ENCODE measurements at places on chromosomes 7 and 10.

- DNase-seq, result no peak
These were observed 648.3 kb downstream of the TNS3 start for GRCh38 chr7:46933596-46933995.

- no peak for DNase-seq
These were observed 28.3 kb downstream of the PPP1R3A start for GRCh38 chr7:113890331-113891030.

DNA sequence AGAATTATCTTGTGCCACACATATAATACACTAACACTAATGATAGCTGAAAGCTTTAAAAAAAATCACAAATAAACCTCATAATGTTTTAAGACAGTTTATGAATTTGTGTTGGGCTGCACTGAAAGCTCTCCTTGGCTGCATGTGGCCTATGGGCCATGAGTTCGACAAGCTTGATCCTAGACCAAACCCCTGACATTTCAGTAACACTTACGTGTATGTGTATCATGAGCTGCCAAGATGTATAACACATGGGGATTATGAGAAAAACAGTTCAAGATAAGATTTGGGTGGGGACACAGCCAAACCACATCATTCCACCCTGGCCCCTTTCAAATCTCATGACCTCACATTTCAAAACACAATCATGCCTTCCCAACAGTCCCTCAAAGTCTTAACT lies 823.8 kb downstream of the PCDH15 start:
- no peak for DNase-seq

GRCh38 chr7:116280803-116281202 lies 70.5 kb downstream of the TES start:
- no peak for DNase-seq

DNA sequence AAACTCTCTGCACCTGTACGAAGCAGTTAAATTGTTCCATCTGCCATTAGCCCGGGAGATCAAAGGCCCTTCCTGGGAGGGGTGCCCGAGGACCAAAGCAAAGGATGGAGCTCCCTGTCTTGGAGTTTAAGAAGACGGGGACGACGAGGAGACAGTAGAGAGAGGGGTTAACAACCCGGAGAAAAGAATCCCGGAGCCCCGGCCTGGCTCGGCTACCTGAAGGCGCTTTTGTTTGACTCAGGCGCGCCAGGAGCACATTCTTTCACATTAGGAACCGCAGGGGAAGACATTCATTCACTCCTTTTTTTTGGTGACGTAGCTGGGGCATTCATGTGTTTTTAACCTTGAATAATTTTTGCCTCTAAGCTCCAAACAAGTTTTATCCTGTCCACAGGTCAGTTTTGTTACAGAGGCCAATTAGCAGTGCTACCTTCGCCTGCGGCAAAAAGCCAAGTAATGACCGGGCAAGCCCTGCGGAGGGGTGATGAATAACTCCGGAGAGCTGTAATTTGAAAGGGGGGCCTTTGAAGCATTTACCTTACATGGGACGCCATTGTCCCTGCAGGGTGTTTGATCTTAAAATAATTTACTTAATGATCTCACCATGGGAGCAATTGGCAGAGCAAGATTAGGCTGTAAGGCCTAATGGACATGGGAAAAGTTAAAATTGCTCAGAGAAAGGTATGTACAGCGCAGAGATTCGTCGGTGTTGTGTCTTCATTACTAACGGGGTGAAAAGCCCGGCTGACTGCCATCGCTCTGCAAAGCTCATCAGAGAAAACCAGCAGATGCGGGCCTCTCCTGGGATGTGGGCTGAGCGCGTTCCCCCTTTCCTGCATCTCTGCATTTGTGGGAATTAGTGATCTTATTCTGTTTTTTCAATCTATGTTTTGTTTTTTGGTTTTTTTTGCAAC lies 258.0 kb upstream of the SP4 start:
- peak; percentile 94 for DNase-seq

DNA sequence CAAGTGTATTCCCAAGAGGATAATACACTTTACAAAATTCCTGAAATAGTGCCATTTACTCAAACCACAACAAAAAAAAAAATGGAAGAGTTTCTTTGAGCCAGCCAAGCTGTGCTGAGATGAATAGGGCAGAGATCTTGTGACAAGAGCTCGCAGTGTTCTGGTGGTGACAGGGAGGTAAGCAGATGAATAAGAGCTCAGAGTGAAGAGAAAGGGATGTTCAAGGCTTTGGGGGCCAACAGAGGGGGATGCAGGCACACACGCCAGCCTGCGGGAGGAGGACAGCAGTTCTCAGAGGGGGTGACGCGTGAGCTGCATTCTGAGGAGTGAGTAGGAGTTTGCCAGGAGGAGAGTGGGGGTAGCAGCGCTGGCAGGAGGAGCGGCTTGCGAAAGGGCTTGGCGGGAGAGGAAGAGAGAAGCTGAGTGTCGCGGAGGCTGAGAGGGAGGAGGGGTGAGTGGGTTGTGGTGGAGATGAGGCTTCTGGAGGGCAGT lies 194.4 kb upstream of the IMMP2L start:
- DNase-seq, result peak; percentile 70

DNA sequence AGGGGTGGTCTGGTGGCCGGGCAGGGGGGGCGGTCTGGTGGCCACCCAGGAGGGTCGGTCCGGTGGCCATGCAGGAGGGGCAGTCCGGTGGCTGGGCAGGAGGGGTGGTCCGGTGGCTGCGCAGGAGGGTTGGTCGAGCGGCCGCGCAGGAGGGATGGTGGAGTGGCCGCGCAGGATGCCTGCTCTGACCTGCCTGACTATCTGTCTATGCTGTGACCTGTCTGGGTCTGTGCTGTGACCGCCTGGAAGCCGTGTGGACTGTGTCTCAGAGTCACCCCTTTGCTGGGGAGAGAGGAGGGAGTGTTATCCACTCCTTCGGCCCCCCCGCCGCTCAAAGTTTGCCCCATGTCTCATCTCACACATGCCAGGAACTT lies 113.2 kb downstream of the ACTR3B start:
- no peak for DNase-seq

DNA sequence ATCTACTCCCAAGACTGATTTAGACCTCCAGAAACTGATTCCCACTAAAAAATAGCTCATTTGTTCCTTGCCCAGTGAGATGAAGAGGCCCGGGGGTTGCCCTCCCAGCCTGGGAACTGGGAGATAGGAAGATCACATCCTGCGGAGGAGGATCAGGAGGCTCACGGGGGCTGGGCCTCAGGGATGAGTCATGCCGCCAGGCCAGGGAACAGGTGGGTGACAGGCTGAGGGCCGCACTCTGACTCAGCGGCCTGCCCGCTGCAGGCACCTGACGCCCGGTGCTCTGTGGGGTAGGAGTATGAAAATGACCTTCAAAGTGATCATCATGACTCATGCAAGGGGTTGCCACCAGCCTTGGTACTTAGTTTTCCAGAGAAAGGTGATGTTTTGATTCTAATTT lies 104.5 kb upstream of the ZPBP start:
- DNase-seq, result peak; percentile 47

DNA sequence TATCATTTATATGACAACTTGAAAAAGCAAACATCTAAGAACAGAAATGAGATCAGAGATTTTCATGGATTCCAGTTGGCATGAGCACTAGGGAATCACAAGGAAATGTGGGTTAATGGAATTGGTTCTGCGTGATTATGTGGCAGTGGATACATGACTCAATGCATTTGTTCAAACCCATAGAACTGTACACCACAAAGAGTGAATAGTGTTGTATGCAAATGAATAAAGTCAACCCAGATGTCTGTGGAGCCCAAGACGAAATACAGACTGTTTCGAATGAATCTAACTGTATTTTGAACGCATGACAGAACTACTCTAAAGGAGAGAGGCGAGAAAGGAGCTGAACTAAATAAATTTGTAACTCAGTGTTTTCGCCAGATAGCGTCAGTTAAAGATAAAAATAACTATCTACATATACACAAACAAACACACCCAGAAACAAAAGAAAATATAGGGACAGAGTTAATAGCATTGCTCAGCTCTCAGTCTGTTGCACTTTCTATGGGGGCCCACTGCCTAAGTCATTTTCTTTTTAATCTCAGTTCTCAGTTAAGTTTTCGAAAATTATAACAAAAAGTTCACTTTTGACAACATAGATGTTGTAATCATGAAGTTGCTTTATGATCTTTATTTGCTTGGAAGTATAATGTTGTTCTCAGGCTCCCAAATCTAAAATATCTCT lies 636.7 kb upstream of the SEMA3D start:
- DNase-seq, result no peak

GRCh38 chr7:75689246-75690099 lies 49.3 kb downstream of the HIP1 start:
- DNase-seq, result no peak

DNA sequence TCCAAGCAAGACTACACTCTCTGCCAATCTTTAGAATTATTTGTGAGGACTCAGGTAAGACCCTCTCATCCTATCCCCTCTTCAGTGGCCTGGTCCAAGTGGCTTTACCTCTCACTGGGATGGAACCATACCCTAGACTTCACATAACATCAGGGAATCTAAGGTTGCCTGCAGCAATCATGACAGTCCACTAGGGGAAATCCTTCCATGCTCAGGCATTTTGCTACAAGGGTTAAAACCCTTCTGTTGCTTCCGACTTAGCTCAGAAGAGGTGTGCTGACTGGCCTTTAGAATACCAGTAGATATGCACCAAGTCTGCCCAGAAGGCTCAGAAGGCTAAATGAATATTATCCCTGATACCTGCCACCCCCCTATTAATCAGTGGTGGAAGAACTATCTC lies 24.9 kb upstream of the NPS start:
- no peak for DNase-seq

- DNase-seq, result no peak
These were observed 54.2 kb downstream of the PNLIPRP2 start for GRCh38 chr10:116674901-116675423.

DNA sequence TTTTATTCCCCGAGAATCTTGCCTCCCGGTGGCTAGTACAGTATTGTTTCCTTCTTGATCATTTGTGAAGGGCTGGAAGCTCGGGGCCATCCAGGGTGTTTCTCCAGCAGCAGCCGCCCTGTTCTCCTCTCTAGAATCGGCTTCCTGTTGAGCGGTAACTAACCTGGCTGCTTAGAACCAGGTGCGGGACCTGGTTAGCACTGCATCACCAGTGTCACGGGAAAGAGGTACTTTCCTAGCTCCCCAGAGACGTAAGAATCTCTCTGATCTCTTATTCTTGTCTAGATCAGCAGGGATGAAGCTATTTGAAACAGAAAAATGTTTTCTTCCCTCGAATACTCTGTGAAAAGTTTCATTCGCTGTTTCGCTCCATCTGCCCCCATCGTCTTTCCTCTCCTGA lies 239.2 kb downstream of the CELF2 start:
- no peak for DNase-seq

DNA sequence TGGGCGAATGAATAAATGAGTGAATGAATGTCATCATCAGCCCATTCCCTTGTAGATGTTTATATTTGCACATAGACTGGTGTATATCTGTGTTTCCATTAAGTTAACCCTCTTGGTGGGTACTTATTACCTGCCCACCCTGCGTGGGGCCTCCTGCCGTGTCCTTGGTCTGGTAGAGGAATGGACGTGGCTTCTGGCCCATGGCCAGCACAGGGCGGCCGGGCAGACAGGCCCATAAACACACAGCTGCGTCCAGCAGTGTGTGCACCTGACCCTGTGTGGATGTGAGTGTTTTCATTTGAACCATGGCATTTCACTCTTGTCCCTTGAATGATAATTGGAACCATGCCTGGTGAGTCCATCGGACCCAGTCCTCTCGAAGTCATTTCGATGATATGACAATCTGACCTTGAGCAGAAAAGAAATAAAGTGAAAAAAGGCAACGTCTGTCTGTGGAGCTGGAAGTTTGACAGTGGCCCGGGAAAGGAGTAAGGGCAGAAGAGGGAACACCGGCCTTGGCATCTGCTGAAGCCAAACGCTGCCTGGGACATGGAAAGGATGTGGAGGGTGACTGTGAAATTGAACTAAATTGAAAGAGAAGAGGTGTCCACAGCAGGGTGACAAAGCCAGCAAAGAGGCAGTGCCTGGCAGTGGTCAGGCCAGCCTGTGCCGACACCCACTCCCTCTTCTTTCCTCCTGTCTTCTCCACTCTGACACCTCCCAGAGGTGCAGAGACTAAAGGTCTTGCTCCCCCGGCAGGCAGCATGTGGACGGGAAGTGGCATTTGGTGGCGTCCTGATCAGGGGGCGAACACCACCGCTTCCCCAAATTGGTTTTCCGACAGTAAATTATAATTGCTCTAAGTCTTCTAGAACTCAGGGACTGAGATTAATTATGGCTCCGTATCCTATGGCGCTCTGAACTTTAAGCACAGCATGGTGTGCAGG lies 199.0 kb upstream of the ZMIZ1 start:
- no peak for DNase-seq

- DNase-seq, result no peak
These were observed 31.1 kb downstream of the RBM17 start for GRCh38 chr10:6119962-6120361.

DNA sequence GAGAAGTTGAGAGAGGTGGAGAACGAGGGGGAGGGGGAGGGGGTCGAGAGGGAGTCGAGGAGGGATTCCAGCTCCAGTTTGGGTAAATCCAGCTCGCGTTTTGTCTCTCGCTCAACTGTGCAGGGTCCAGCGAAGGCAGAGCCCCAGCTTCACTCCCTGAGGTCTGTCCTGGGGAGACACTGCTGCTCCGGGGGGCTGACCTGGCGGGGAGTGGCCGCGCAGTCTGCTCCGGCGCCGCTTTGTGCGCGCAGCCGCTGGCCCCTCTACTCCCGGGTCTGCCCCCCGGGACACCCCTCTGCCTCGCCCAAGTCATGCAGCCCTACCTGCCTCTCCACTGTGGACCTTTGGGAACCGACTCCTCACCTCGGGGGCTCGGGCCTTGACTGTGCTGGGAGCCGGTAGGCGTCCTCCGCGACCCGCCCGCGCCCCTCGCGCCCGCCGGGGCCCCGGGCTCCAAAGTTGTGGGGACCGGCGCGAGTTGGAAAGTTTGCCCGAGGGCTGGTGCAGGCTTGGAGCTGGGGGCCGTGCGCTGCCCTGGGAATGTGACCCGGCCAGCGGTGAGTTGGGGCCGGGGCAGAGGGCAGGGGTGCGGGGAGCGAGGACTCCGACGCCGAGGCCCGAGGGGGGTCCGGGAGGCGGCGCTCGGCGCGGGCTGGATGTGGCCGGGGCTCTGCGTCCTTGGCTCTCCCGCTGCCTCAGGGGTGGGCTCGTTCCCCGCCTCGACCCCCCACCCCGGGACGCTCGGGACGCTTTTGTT lies at the start of gene TET1:
Gene TET1 (plus strand): TSS at position 152 of the 757 bp plus-strand sequence. CDS start 12,002 bp downstream, outside the sequence.
- peak; percentile 94 for DNase-seq

GRCh38 chr10:59907918-59908807 lies 1.8 kb upstream of the CCDC6 start:
- DNase-seq, result peak; percentile 89

DNA sequence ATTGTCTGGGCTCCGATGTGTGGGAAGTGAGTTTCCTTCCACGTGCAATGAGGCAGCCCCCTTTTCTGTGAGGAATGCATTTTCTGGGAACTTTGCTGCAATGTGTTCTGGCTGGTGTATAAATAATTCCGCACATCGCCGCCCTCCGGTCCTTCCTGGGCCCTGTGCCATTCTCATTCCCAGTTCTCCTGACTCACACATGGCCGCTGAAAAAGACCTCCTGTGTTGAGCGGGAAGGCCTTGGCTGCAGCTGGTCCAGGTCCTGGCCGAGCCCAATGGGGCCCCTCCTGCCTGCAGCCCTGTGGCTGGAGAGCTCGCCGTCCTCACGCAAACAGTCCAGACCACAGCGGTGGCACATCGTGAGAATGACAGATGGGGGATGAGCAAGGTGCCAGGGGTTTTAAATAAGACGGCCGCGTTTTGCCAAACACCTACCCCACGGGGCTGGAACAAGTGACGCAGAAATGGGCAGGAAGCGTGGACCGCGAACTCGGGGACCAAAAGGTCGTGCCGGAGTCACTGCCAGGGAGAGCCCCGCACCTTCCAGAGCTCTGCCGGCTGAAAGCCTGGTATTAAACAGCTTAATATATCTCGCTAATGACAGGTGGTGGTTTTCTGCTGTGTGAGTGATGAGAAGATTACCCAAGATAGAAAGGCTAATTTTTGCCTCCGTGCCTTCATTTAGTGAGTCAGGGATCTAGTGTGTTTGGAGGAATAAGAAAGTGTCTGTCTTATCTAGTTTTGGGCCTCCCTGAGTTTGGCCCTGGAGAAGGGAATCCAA lies 37.0 kb downstream of the FAM20C start:
- DNase-seq, result no peak

Measured in ELF-1 (cell line).